ENCODE measurements at places on chromosomes 2 and 18.

- no peak for DNase-seq
Measured at GRCh38 chr2:101741775-101742520, 44.4 kb downstream of the MAP4K4 start.

DNA sequence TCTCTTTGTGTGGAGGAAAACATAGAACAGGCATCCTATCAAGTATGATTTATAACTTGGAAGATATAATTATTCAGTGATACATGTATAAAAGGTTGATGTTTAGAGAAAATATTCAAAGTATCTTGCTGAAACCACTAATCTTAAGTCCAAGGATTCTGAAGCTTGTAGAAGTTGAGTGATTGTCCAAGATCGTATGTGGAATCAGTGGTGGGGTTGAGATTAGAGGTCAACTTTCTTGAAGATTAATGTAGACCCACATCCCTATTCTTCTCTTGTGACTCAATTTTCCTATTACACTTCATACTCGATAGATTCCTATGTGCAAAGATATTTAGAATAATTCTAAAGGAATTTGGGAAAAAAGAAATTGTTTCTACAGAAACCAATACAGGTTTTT lies 1565.9 kb upstream of the ACVR2A start:
- no peak for DNase-seq

GRCh38 chr2:40284797-40285196 lies 167.1 kb downstream of the SLC8A1 start:
- DNase-seq = no peak

DNA sequence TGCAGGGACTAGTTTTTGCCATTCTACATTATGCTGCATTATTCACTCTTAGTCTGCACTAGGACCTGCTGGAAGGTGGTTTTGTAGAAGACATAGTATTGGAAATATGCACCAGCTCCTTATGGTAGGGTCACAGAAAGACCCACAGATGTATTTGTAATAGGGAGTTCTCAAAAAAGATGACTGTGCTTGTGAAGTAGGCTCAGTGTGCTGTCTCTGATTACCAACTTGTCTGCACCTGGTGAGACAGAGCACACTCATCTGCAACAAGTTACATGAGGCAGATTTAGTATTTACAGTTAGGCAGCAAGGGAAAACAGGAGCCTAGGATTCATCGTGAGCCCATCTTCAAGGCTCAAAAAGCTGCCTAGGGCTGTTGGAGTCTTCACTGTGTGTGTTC lies 29.4 kb downstream of the RHBDD1 start:
- DNase-seq = no peak

DNA sequence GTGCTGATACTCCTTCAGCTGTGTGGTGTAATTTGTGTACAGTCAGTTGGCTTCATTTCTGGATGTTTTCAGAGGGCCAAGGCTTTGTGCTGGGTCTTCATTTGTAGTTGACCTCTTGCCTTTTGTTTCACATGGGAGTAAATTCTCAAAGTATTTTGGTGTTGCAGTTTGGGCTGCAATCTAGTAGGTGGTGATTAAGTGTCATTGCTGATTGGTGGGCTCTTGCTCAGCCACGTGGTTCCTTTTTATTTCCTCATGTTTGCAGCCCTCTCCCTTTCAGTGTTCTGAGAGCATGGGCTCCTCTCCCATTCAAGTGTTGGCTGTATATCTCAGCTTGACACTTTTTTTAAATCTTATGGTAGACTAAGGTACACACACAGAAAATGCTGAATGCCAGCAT lies 96.8 kb downstream of the SNTG2 start:
- DNase-seq = no peak

DNA sequence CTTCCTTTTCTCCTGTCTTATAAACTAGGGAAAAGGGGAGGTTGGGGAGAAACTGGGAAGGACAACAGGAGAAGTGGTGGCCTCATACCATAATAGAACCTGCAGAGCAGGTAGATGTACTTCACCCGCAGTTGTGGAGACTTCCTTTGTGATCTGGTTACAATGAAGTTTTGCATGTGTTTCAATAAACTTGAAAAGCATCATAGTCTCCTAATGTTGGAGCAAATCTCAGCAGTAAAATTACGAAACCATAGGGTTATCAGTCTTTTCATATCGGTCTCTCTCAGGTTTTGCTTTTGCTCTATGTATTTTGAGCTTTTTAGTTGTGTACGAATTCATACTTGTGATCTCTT lies 30.5 kb downstream of the ANO7 start:
- no peak for DNase-seq

- DNase-seq = no peak
Measured at GRCh38 chr2:198408171-198408570, 603.8 kb downstream of the PLCL1 start.

GRCh38 chr18:74186661-74187060 lies 38.3 kb downstream of the TIMM21 start:
- no peak for DNase-seq

DNA sequence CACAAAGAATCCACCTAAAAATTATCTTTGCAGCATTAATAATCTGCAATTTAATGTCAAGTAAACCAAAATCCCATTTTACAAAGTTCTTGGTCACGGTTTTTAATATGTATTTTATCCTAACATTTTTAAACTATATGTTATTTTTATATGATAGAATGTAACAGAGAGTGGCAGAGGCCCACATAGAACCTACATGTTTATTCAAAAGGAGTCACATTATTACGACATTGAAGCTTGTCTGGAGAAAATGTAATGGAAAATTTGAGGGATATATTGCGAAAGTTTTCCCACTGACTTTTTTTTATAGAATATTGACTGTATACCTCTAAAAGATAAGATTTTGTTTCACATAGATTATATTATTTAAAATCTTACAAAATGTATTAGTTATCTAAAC lies 89.7 kb upstream of the COL3A1 start:
- DNase-seq = no peak

- DNase-seq = no peak
Measured at GRCh38 chr2:88959480-88960204, 268.2 kb downstream of the RPIA start.

GRCh38 chr2:72925328-72925943 lies 8.1 kb downstream of the EMX1 start:
- no peak for DNase-seq

DNA sequence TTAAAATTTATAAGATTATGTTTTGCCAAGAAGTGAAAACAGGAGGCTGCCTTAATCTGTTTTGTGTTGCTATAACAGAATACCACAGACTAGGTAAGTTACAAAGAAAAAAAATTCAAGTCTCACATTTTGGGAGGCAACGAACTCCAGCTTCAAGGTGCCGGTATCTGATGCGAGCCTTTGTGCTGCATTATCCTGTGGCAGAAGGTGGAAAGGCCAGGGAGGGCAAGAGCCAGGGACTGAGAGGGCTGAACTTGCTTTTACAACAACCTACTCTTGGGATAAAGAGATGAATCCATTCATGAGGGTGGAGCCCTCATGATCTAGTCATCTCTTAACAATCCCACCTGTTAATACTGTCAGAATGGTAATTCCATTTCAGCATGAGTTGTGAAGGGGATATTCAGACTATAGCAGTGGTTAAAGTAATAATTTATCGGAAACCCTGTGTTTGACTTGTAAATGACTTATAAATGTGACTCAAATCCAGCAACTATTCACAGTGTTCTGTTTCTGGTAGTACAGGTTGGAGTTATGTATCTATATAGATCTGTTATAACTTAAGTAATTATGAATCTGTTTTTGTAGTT lies 3.7 kb downstream of the MTX2 start:
- no peak for DNase-seq

DNA sequence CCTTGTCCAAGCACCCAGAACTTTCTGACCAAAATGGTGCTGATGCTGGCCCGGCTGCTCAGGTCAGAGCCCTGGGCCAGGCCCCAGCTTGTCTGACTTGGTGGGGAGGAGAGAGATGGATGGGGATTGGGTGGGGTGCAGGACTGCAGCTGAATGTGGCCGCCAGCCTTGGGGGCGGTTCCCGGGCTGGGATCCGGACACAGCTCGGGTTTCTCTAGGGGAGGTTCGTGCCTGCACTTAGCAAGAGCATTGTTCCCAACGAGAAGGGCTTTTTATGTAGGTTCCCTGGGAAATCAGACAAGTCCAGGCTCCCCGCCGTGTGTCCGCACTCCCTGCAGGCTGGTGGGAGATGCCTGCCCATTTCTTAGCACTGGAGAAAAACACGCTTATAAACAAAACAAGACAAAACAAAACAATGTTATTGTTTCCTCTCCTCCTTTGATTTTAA lies 50.5 kb upstream of the HS6ST1 start:
- no peak for DNase-seq

GRCh38 chr2:12207491-12207890 lies 461.1 kb downstream of the LPIN1 start:
- no peak for DNase-seq

GRCh38 chr2:105584435-105585010 lies 160.2 kb upstream of the NCK2 start:
- DNase-seq = no peak
